NCI-H1417 (cell line): ENCODE measurements at places on chromosomes 5 and 9.

GRCh38 chr5:133779828-133780475 lies 167.6 kb upstream of the FSTL4 start:
- no peak for DNase-seq

DNA sequence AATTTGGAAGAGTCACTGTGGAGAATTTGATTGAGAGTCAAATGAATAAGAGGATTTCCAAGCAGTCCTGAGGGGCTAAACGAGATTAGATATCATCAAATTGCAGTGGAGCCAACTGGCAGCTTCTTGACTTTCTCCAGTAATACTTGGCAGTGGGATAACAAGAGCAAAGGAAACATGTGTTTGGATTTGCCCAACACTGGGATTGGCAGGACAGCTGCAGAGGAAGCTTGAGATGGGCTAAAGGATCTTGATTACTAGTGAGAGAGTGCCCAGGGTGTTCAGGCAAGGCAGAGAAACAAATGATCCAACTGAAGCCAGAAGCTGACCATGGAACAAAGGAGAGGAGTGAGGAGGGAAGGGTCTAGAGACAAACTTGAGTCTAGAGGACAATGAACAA lies 356.0 kb upstream of the ISL1 start:
- DNase-seq, result no peak

GRCh38 chr5:53643445-53643844 lies 83.0 kb downstream of the NDUFS4 start:
- DNase-seq, result no peak

- no peak for DNase-seq
These were observed 87.4 kb downstream of the PTCD2 start for GRCh38 chr5:72407541-72407940.

DNA sequence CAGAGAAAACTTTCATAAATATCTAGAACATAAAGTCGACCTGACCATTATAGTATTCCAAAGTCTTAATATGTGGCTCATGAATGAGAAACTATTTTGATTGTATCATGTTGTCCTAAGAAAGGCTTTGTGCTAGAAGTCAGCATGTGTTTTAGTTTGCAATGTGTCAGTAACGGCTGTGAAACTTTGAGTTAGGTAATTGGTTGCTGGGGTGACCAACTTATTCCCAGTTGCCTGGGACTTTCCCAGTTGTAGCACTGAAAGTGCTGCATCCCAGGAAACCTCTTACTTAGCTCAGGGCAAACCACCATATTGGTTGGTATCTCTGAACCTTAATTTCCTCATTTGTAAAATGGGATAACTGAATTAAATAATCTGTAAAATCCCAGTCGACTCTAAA lies 114.6 kb upstream of the SLC12A2 start:
- no peak for DNase-seq

GRCh38 chr5:33275921-33276627 lies 164.7 kb upstream of the TARS1 start:
- no peak for DNase-seq

- DNase-seq, result no peak
These were observed 41.9 kb upstream of the TEX48 start for GRCh38 chr9:114723931-114724330.

DNA sequence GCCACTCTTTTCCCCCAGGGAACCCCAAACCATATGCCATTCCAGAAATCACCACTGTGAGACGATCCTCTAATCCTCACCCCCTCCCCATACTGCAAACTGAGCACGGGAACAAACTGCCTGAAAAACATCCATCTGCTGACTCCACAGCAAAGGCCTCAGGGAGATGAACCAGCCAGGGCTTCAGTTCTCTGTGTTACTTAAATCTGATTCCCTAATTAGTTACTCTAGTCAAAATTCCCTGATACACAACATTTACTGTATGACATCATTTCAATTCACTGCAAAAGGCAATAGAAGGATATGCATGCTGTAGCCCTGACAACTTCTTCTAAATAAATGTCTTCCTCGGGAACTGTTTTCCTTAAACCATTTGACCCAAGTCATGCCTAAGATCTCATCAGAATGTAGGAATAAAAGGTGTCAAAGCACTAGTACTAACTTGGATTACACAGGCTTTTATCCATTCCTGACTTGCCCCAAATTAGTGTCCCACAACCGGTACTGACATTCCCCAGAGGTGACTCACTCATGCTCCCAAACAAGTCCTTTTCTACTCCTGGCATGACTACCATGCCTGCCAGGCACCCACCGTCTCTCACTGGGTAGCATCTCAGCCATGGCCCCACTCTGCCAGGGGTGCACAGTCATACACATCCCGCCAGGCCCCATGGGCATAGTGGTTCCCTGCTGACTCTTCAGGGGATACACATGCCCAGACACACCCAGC lies 35.0 kb downstream of the MTX3 start:
- DNase-seq, result no peak

GRCh38 chr5:102961671-102962070 lies 158.3 kb downstream of the GIN1 start:
- peak; percentile 3 for DNase-seq

GRCh38 chr5:33160871-33161270 lies 279.9 kb upstream of the TARS1 start:
- no peak for DNase-seq

DNA sequence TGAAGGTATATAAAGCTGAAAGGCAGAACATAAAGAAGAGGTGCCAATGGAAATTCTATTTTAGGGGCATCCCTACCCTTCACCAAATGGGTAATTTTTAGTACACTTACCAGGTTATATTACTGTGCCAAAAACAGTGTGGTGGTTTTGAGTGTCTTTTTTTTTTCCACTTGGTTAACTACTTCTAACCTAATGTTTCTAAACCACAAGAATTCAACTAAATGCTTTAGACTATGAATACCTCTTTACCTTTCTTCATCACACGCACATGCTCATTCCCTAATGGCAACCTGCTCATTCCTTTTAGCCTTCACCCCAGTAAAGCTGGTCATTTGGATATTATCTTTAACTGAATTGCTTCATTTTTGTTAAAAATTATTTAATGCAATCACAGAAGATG lies 215.6 kb downstream of the PIK3R1 start:
- no peak for DNase-seq

DNA sequence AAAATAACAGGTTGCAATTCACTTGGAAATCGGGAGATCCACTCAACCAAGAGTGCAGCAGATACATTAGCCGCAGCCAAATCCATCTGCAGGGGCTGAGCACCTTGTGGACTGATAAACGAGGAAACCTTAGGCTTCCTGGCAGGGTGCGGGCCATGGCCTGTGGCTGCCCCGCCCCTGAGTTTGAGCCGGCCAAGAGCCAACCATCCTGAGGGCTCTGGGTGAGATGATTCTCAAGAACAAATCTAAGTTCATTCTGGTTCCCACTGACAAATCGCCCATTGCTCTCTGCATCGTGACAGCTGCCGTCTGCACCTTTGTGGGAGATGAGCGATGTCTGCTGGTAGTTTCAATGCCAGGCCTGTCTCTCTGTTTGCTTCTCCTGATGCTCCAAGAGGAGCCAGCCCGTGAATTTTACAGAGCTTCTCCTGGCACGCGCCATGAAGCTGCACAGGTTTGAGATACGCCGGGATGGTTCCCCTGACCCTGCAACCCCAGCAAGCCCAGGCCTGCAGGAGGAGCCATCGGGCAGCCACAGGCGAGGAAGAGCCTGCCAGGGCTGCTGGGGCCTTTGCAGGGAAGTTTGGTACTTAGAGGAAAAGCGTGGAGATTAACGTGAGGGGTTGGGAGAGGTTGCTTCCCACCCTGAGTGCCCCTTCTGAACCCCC lies 154.0 kb downstream of the OLFM1 start:
- no peak for DNase-seq

DNA sequence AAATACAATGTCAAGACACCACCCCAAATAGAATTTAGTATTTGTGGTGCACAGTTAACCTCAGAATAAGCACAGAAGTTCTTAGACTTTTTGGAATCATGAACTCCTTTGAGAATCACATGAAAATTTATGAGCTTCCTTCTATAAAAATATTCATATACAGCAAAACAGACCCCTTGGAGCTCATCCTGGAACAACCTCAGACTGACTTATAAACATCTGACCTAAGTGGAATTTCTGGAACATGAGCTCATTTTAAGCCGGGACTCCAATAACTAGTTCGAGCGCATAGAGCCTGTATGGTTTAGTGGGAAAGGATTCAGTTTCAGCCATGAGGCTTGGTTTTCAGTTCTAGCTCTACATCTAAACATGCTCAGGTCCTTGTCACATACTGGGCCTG lies 192.3 kb downstream of the DEPDC1B start:
- DNase-seq, result no peak

GRCh38 chr9:82367016-82367415 lies 378.4 kb downstream of the SPATA31D1 start:
- no peak for DNase-seq

DNA sequence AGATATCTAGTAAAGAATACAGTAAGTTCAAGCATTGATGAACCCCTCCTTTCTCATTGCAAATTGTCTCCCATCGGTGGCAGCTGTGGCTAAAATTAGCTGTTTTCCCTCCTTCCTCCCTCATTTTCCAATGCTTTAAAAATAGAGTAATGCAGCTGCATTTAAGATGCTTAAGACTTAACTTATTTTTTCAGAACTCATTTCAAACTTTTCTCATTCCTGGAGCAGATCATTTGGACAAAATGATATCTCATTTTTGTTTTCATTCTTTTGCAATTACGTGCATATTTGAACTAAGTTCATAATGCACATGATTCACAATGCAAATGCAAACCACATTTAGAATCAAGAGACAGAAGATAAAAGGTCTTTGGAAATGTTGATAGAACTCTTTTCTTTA lies 14.6 kb downstream of the HSPB3 start:
- no peak for DNase-seq

DNA sequence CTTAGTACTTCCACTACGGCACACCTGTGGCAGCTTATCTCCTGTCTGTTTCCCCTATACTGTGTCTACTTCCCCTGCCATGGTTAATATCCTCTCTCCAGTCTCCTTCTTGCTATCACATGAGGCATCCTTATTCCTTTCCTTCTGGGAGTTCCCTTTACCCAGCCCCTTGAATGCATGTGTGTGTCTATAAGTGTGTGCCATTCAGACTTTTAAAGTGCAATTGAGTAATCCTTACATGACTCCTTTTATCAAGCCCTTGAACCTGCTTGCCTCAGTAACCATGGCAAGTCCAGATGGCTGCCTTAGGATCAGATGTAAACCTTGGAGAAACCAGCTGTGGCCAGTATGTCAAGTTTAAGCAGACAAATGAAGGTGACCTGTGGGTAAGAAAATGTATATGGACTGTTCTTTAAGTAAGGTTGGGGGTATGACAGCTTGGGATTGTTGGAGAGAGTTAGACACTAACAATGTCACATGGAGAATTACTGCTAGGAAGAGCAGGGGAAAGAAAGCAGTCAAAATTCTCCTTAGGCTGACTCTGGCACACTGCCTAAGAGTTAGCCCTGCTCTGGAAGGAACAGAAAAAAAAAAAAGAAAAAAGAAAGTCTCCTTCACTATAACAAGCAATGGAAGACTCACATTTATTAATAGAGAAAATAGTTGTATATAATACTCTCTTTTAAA lies 142.1 kb downstream of the HINT1 start:
- peak; percentile 48 for DNase-seq

DNA sequence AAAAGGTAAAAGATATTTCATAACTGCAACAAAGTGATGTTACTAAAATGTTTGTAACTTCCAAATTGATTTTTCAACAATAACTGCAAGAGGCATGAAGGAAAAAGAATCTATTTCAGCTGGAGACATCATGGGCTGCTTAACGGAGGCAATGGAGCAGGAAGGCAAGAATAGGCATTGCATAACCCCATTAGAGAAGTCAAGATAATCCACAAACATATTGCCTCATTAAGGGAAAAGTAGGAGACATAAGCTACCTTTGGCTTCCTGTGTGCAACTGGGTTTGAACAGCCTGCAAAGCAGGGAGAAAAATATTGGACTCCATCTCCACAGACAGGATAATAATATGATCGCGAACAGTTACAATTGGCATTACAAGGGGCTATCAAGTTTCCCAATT lies 46.7 kb downstream of the SLCO4C1 start:
- no peak for DNase-seq

DNA sequence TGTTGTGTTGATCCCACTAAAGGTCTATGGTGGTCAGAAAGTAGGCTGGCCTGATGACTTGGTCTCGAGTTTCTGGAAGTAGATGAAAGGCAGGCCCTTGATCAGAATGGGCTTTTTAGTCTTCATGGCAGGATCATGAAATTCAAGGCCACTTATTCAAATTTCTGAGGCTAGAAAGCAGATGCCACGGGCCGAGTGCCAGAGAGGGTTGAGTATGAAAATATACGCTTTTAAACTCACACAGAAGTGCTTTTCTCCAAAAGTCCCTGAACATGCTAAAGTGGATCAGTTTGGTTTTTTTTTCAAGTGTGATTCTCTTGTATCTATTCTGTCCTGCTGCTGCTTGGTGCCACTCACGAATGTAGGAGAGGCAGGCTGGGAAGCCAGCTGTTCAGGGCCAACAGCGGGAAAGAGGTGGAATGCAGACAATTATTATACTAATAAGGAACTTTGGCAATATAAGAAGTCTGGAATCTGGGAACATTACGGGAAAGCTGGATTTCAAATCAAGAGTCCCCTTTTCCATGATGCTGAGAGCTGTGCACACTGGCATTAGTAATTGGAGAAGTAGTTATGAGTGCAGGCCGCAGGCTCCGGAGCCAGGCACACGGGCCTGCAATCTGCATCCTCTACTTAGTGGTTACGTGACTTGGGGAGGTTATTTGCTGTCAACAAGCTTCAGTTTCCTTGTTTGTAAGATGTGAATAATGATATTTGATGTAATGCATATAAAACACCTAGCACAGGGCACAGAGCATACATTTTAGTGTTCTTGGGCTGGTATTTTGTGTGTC lies 95.8 kb downstream of the LMNB1 start:
- no peak for DNase-seq

- DNase-seq, result peak; percentile 45
These were observed 38.2 kb downstream of the PAPPA start for GRCh38 chr9:116191576-116192415.

DNA sequence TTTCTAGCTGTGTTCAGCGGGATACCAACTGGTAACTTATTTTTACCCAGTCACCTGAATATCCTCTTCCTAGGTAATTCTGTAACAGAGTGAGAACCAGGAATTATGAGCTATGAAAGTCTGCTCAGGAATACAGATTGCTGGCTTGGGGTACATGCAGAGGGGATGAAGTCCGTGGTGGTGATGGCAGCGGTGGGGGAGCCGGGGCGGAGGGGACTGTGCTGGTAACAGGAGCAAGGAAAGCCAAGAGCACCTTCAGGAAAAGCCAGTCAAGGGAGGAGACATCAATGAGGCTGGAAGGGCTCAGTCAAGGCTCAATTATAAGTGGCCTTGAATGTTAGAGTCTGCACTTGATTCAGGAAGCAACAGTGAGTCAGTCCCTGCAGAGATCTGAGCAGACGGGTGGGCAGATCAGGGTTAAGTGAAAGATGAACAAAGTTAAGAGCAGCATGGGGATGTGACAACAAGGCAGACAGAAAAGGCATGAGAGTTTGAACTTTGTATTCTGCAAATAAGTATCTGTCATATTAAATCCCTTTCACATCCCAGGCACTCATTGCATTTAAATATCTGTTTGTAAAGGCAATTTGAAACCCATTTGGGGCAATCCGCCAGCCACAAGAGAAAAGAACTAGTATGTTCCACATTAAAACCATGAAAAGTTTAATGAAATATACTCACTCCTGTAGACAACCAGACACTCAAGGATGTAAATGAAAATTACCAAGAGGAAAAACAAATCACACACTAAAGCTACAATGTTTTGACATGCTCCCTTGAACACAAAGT lies 101.2 kb downstream of the TTC39B start:
- no peak for DNase-seq
